ENCODE measurements at places on chromosomes 2 and 18.
A peak's percentile ranks its signal among the peaks of the same experiment; 100 is the strongest.

DNA sequence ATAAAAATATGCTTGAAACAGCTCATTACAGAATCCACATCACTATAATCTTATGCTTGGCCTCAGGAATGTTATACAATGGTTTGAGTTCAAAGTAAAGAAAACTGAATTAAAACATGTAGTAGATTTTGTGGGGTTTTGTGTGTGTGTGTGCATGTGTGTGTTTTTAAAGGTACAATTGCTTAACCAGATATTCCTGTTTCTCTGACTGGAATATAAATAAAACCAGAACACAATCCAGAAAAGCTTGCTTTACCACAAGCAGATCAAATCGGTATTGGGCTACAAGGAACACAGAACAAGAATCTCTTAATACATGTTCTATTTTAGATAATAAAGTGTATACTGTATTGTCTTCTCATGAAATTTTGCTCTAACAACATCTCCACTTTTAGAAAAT lies 110.0 kb downstream of the TMEM247 start:
- DNase-seq, result no peak

GRCh38 chr18:70337139-70337972 lies 48.5 kb downstream of the SOCS6 start:
- DNase-seq, result peak; percentile 88

DNA sequence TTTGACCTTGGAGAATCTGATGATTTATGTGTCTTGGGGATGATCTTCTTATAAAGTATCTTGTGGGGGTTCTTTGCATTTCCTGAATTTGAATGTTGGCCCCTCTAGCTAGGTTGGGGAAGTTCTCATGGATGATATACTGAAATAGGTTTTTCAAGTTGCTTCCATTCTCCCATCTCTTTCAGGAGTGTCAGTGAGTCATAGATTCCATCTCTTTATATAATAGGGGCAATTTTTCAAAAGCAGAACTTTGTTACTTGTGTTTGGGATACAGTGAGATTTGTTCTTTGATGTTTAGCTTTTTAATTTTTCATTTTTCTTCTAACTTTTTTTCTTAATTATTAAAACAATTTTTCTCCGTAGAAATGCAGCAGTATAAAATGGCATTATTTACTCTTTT lies 19.4 kb downstream of the TMEM87B start:
- DNase-seq, result no peak

DNA sequence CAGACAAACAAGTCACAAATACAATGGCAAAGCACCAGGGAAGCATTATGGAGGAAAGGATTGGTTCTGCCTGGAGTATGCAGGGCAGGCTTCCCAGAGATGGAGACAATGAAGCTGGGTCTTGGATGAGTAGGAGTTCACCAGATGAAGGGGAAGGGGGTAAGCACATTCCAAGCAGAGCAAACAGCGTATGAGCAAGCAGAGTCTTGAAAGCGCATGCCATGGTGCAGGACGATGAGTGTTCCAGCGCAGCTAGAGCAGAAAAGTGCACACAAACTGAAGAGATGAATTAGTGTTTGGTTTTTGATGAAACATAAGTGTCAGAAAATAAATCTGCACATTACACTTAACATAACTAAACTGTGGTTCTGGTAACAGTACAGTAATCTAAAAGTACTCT lies 21.6 kb downstream of the MBD2 start:
- no peak for DNase-seq

DNA sequence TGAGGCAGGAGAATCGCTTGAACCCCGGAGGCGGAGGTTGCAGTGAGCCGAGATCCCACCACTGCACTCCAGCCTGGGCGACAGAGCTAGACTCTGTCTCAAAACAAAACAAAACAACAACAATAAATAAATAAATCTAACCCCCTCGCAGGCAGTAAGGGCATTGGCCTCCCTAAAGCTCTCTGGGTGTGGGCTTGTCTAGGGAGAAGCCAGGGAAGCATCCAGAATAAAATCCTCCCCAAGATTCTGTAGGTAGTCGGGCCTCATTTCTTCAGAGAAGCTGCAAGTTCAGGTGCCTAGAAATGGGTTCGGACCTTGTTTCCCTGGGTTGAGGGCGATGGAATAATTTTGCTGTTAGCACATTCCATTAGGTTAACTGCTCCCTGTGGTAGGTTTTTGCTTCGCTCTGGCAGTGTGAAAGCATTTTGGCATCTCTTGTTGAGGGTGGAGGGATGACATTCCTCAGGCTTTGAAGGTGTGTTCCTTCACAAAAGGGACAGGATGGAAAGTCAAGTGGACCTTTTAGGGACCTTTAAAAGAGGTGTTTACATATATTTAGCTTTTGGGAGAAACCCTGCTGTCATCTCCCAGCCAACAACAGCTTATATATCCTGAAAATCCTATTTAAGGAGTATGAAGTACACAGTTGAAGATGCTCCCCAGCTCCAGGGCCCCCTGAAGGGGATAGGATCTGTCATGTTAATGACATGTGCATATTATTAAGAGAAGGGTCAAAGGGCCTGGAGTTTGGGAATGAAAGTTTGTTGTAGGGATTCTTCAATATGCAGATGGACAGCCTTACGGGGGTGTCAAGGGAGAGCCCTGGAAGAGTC lies 17.7 kb downstream of the MYCN start:
- DNase-seq, result no peak
